Nephron progenitor cell (in vitro differentiated cells): ENCODE measurements at places on chromosomes 3 and 15.

DNA sequence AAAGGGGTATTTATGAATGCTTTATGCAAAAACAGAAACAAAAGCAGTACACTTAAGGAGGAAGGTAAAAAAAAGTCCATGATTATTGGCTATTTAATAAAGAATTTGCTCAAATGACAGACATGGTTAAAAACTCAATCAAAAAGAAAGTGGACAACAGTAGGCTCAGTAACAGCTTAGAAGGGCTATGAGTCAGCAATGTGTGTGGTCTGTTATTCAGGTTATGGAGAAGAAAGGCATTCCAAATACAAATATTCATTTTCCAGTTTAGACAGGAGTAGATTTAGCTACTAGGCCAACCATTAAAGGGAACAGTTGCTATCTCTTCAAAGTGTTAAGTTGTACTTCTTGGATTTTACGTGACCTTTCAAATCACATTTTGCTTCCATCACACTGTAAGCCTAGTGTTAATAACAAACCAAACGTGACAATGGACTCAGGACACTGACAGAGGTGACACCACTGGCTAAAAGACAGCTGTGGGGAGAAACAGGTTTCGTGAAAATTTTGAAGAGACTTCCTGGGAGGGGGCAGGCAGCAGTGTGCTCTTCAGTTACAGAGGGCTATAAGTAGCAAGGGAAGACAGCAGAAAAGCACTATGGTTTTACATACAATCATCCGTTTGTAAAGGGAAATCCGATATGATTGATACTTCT lies 41.7 kb upstream of the MYO5C start:
- DNase-seq, result no peak

GRCh38 chr3:168834558-168834957 lies 738.8 kb upstream of the GOLIM4 start:
- DNase-seq, result no peak

GRCh38 chr15:31102374-31103342 lies 1.1 kb upstream of the TRPM1 start:
- DNase-seq, result no peak

DNA sequence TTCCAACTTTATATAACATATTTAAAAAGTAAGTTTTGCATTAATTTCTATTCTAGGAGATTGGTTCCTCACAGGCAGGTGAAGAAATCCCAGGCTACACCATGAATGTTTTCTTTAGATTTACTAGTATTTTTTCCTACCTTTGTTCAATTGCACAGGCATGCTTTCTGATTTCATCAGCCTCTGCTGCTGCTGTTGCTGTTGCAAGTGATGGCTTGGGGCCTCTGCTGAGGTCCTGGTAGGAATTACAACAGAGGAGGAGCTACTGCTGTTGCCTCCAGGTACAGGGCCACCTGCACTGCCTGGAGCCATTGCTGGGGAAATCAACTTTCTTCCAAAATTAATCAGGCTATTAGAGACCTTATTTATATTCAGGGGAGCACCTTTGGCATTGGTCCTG lies 353.3 kb downstream of the PLCL2 start:
- no peak for DNase-seq

DNA sequence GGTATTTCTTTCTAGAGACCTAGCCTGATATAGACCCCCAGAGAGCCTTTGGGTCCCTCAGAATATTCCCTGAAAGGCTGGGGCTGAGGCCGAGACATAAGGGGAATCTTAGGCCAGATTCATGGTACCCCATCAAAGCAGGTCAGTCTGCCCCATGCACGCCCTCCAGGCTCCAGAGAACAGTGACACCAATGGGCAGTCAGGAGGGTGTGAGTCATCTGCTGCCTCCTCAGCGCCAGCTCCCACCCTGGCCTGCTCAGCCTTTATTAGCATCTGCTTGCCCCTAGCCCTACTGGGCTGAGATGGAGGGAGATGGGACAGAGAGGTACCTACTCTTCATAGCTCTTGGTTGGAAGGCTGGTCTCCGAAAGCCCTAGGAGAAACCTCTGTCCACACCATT lies 14.3 kb upstream of the CAMKV start:
- DNase-seq, result no peak

DNA sequence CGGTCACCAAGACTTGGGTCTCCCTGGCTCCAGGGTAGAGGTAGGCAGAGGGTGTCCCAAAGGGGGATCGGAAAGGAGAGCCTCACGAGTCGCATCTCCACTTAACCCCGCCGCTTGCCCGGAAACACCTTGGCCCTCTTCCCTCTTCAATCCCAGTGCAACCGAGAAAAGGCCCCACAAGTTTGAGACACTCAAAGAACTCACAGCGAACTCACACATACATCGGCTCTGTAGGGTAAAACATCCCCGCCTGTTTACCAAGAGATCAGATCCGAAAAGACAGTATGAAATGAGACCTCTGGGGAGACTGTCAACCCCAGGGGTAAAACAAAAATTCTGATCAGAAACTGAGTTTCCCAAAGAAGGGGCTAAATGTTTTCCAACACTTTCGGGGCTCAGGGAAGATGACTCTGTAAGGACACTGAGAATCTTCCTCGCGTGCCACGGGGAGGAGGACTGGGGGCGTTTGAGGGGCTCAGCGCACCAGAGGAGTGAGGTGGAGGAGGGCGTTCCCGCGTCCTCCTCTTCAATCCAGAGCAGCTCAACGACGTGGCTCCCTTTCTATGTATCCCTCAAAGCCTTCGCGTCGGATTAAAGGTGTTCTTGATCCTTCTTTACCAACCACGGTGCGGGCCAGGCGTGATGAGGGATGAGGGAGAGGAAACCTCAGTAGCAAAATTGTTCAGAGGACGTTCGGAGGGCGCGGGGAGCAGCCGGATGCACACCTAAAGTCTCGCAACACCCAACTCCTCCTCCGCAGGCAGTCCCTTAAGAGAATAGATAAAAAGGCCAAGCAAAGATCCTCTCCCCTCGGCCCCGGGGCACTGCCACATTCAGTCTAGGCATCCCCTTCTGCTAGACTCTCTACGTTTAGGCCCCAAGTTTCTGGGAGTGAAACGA lies 3.7 kb downstream of the WNT5A start:
- DNase-seq, result peak; percentile 28

DNA sequence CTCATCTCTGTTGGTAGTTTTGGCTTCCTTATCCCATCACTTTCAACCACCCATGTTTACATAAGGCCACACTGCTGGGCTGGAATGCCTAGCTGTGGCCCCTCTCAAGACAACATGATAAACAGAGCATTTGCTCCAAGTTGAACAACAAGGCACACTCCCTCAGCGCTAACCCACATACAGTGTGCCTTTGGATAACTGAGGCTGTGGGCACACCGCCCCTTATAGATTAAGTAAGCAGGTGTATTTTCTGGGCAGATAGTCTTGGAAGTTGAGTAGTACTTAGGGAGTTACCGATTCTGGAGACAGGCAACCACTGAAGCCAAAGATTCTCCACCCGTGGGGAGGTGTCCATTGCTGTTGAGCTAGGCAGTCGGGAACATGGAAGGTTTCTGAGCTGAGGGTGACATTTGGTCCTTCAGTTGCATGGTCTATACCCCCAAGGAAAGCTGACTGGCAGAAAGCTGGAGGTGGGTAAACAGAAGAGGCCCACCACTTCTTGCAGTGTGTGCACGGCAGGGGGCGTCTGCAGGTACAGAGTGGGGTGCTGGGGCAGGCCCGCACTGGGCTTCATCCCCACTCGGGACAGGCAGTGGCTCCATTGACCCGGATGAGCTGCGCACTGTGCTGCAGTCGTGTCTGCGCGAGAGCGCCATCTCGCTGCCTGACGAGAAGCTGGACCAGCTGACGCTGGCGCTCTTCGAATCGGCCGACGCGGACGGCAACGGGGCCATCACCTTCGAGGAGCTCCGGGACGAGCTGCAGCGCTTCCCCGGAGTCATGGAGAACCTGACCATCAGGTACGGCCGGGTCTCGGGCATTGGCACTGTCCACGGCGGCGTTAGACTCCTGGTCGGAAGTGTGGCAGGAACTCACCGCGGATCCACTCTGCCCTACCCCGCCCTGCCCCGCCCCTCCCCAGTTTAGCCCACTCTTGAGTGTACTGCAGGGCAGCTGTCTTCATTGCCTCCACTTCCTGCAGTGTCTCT lies 16.8 kb downstream of the NOX5 start:
- DNase-seq, result peak; percentile 60

GRCh38 chr3:99648516-99648915 lies 10.1 kb downstream of the COL8A1 start:
- no peak for DNase-seq

DNA sequence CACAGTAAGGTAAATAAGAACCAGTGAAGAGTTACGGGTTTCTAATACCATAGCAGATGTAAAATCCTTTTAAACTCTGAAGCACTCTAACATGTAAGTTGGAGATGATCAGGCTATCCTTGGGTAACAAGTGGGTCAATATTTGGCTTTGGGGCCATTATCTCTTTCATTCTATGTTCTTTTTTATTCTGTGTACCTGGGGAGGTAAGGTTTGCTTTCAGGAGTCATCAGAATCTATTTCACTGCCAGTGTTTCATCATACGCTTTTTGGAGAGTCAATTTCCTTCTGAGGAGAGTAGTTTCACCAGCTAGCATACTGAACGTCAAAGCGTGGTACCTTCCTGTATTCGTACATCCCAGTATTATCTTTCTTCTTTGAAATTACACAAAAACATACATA lies 166.5 kb downstream of the GMNC start:
- no peak for DNase-seq

- no peak for DNase-seq
Observed at GRCh38 chr15:99143242-99143641, 38.4 kb downstream of the SYNM start.

DNA sequence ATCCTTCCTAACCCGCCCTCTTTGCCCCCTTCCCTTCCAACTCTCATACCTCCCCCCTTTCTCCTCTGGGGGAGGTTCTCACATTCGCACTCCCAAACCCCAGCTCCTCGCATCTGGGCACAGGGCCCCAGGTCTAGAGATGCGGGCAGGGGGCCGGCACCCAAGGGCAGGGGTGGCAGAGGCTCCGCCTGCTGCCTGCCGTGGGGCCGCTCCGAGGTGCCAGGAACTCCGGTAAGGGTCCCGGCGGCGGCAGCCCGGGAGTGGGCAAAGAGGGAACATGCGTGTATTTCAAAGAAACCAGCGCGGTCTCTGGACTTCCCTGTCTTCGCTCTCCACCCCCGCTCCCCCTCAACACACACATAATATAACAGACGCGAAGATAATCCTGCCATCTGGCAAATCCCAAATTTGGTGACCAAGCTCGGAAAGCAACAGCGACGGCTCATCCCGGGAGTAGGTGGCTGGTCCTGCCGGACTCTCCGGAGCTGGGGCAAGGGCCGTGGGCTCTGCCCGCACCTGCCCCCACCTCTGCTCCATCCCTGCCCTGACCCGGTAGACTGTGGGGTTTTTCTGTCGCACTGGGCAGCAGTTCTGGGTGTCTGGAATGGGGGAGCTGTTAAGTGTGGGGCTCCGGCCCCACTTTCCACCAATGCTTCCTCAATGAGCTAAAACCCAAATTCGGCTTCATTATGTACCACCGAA lies 31.0 kb downstream of the NR2F2 start:
- no peak for DNase-seq
